Upper lobe of right lung (tissue), 1 donor: ENCODE measurements at places on chromosomes 16 and 17. TPM values are rescaled to one million over a fixed set of nuclear protein-coding genes. Genes with fewer than 3 reads are reported as not detected.

The GPRC5B gene
- 21.1 TPM for total RNA-seq

DNA sequence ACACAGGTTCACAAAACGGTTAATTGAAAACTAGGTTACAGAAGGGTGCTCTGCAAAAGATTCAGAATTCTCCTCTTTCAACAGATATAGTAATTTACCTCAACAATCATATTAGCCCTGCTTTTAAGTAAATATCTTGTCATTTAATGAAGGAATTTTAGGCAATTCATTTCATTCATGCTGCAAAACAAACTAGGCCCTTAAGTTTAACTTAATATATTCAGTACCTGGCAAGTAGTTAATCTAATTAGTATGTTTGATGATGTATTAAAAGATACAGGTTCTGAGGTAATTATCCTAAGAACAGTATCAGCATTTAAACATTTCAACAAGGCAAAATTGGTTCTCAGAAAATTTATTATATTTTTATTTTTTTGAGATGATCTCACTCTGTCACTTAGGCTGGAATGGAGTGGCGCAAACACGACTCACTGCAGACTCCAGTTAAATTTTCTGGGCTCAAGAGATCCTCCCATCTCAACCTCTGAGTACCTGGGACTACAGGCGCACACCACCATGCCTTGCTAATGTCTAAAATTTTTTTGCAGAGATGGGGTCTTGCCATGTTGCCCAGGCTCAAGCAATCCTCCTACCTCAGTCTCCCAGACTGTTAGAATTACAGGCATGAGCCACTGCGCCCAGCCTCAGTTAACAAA lies 44.9 kb downstream of the SMURF2 start:
- no peak for DNase-seq
- H3K36me3 ChIP-seq, result no peaks in the 10 kb centered on the region
- H3K4me3 ChIP-seq, result no peak overlapping the region
- no peaks in the 10 kb centered on the region for H3K27me3 ChIP-seq

The MON1B gene
- total RNA-seq, result 54.2 TPM

GRCh38 chr16:53501216-53501859 lies 1.7 kb downstream of the AKTIP start:
- peaks cover 35% of the 10 kb centered on the region for H3K36me3 ChIP-seq
- DNase-seq, result no peak
- H3K27ac ChIP-seq, result peak overlapping the region; percentile 89
- no peaks in the 10 kb centered on the region for H3K27me3 ChIP-seq
- peaks cover 26% of the 10 kb centered on the region for H3K4me1 ChIP-seq

DNA sequence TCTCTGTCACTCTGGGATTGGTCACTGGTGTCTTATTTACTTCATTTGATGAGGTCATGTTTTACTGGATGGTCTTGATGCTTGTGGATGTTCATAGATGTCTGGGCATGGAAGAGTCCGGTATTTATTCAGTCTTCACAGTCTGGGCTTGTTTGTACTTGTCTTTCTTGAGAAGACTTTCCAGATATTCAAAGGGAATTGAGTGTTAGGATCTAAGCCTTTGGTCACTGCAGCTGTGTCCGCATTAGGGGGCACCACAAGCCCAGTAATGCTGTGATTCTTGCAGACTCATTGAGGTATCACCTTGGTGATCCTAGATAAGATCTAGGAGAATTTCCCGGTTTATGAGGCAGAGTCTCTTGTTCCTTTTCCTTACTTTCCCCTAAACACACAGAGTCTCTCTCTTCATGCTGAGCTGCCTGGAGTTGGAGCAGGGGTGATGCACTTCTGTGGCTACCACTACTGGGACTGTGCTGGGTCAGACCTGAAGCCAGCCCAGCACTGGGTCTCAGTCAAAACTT lies 214.7 kb downstream of the SPECC1 start:
- H3K27me3 ChIP-seq, result no peaks in the 10 kb centered on the region
- H3K4me1 ChIP-seq, result no peaks in the 10 kb centered on the region
- H3K36me3 ChIP-seq, result no peaks in the 10 kb centered on the region
- no peak for DNase-seq
- no peak overlapping the region for H3K4me3 ChIP-seq

DNA sequence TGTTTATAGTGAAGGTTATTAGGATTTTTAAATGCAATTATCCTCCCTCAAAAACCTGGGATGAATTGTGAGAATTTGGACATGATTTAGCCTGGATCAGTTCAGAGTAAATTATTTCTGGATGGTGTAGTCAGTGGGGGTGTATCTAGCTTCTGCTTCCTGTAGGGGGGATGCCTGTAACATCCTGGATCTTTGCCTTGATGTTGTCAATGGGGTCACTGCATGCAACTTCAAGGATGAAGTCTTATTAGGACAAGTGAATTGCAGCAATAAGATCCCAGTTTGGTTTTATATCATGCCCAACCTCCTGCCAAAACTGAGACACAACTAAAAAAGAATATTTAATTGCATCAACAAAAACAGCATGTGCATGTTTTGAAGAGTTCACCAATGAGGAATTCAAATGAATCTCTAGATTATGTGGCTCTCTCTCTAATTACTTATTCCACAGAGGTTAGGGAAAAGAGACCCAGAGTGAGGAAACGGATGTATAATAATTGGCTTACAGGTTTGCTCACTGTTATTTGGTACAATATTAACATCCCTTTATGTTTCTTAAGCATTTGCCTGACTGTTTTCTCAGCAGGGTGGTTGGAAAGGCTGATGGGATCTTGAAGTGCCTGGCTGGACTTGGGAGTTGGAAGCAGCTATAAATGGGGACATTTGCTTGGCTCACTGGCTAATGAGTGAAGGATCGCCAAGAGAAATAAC lies 159.8 kb downstream of the HS3ST3B1 start:
- H3K4me3 ChIP-seq, result no peak overlapping the region
- no peaks in the 10 kb centered on the region for H3K4me1 ChIP-seq
- H3K36me3 ChIP-seq, result no peaks in the 10 kb centered on the region
- DNase-seq, result no peak
- no peaks in the 10 kb centered on the region for H3K27me3 ChIP-seq

DNA sequence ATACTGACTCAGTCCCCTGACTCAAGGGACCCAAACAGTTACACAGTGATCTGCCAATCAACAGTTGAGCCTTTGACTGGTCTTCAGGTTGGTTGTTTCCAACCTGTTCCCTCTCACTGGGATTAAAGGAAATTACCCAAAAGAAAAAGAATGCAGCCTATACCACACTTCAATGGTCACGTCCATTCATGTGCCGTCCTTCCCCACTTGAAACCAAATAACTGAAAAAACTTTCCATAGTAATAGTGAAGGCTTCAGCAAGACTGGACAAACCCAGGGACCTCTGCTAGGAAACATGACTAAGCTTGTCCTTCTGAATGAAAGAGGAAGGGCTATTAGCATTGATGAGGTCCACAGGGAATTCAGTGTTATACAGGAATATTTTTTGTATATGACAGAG lies 30.6 kb downstream of the MRPS23 start:
- no peak overlapping the region for H3K4me3 ChIP-seq
- no peak for DNase-seq
- no peaks in the 10 kb centered on the region for H3K4me1 ChIP-seq
- H3K27me3 ChIP-seq, result no peaks in the 10 kb centered on the region
- no peak overlapping the region for H3K27ac ChIP-seq

The BAIAP3 gene
- 3.0 TPM for total RNA-seq

The NOTUM gene
- 6.1 TPM for total RNA-seq

DNA sequence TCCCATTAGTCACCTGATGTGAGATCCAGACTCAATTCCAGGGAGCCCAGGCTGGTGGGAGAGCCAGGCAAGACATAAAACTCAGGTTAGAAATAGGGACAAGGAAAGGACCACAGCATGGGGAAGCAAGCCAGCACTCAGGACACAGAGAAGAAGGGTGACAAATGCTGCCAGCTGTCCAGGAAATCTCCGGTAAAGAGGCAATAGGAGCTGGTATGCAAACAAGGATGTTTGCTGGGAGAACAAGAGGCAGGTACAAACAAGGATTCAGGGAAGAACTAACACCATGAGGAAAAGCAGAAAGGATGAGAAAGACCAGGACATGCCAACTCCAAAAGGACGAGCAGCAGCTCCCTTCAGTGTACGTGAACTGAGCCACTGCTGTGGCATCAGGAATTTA lies 10.2 kb upstream of the TXNDC11 start:
- no peak overlapping the region for H3K4me3 ChIP-seq
- peaks cover 99% of the 10 kb centered on the region for H3K36me3 ChIP-seq
- H3K27me3 ChIP-seq, result no peaks in the 10 kb centered on the region
- H3K27ac ChIP-seq, result no peak overlapping the region
- no peak for DNase-seq
- no peaks in the 10 kb centered on the region for H3K4me1 ChIP-seq

GRCh38 chr16:71865173-71865863 lies 18.7 kb downstream of the ZNF821 start:
- peaks cover 68% of the 10 kb centered on the region for H3K36me3 ChIP-seq
- no peak overlapping the region for H3K4me3 ChIP-seq
- H3K27ac ChIP-seq, result no peak overlapping the region
- no peaks in the 10 kb centered on the region for H3K27me3 ChIP-seq

GRCh38 chr16:78065319-78065718 lies 34.1 kb upstream of the WWOX start:
- H3K4me3 ChIP-seq, result no peak overlapping the region
- DNase-seq, result no peak
- no peaks in the 10 kb centered on the region for H3K36me3 ChIP-seq

- H3K4me1 ChIP-seq, result no peaks in the 10 kb centered on the region
- H3K4me3 ChIP-seq, result no peak overlapping the region
- no peak overlapping the region for H3K27ac ChIP-seq
- no peaks in the 10 kb centered on the region for H3K27me3 ChIP-seq
- no peaks in the 10 kb centered on the region for H3K36me3 ChIP-seq
Measured at GRCh38 chr16:52597073-52597771, 50.3 kb upstream of the TOX3 start.

GRCh38 chr17:16926571-16927451 lies 45.1 kb downstream of the TNFRSF13B start:
- H3K27ac ChIP-seq, result no peak overlapping the region
- no peaks in the 10 kb centered on the region for H3K27me3 ChIP-seq
- DNase-seq, result peak; percentile 51
- H3K4me1 ChIP-seq, result no peaks in the 10 kb centered on the region

- H3K4me3 ChIP-seq, result no peak overlapping the region
- no peaks in the 10 kb centered on the region for H3K4me1 ChIP-seq
- H3K36me3 ChIP-seq, result no peaks in the 10 kb centered on the region
- H3K27ac ChIP-seq, result no peak overlapping the region
- DNase-seq, result no peak
- no peaks in the 10 kb centered on the region for H3K27me3 ChIP-seq
Measured at GRCh38 chr17:66767154-66767933, 67.6 kb upstream of the CACNG5 start.

The CCL14 gene
- total RNA-seq, result 110 TPM

- H3K4me1 ChIP-seq, result no peaks in the 10 kb centered on the region
- H3K4me3 ChIP-seq, result no peak overlapping the region
- no peak for DNase-seq
- peaks cover 70% of the 10 kb centered on the region for H3K27me3 ChIP-seq
Measured at GRCh38 chr17:34626121-34626681, 46.8 kb downstream of the TMEM132E start.
